ENCODE measurements at places on chromosomes 7 and 10.

- no peak for DNase-seq
These were observed 148.1 kb downstream of the PAXIP1 start for GRCh38 chr7:154854836-154855235.

DNA sequence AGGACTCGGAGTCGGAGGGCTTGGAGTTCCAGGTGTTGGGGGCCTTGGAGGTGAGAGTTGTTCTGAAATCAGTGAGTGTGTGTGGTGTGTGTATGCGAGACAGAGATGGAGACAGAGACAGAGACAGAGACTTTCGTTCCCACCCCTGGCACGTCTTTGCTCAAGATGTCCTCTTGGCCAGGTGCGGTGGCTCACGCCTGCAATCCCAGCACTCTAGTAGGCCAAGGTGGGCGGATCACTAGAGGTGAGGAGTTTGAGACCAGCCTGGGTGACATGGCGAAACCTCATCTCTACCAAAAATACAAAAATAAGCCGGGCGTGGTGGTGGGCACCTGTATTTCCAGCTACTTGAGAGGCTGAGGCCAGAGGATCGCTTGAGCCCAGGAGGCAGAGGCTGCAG lies 20.0 kb upstream of the LIMK1 start:
- DNase-seq, result no peak

DNA sequence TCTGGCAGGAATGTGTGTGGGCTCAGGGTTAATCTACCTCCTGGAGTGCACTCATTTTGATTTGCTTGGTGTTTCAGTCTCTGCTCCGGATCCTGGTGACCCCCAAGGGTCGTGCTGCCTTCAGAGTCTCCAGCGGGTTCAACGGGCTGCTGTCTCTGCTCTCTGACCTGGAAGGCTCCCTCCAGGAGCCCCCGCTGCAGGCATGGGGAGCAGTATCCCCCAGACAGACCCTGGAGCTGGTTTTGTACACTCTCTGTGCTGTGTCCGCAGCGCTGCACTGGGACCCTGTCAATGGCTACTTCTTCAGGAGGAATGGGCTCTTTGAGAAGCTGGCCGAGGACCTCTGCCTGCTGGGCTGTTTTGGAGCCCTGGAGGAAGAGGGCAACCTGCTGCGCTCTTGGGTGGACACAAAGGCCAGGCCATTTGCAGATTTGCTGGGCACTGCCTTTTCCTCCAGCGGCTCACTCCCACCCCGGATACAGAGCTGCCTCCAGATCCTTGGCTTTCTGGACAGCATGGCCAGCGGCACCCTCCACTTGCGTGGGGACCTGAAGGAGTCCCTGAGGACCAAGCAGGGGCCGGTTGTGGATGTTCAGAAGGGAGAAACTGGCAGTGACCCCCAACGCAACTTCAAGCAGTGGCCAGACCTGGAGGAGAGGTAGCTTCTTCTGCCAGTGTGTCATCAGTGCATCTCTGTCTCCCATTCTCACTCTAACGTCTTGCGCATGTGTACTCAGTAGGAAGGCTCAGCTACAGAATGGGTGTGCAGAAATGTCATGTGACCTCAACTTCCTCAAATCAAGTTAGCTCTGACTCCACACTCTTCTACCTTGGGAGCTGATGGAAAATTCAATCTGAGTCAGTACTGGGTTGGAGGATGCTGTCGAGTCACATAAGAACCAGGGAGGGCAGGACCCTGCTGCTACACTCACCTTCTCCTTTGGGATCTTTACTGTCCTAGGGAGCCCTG lies 58.5 kb downstream of the WDFY4 start:
- no peak for DNase-seq

GRCh38 chr7:150977382-150978125 lies 567 bp downstream of the KCNH2 start:
- no peak for DNase-seq

GRCh38 chr10:59176241-59177030 lies at the start of gene PHYHIPL:
TSS of gene PHYHIPL (plus strand) at chr10:59176643. CDS start at chr10:59176854, 211 bp downstream.
- DNase-seq, result peak; percentile 1

GRCh38 chr7:93198472-93198871 lies 27.8 kb downstream of the HEPACAM2 start:
- no peak for DNase-seq

DNA sequence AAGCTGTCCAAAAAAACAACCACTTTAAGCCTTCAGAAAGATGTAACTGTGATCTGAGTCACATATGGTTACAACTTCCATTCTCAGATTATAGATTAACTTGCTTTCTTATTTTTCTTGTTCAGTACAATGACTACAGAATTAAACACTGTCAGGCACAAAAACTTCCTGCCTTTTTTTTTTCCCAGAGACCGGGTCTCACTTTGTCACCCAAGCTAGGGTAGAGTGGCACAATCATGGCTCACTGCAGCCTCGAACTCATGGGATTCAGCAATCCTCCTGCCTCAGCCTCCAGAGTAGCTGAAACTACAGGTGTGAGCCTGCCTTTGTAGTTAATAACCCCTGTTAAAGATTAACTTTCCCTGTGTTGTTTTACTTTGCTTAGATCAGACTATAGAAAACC lies 163.2 kb downstream of the AVL9 start:
- no peak for DNase-seq

Data from fibroblast of skin of scalp (primary cell).